ENCODE measurements at places on chromosomes 13 and 19.

GRCh38 chr19:29372091-29372415 lies 153.7 kb upstream of the VSTM2B start:
- DNase-seq = no peak

DNA sequence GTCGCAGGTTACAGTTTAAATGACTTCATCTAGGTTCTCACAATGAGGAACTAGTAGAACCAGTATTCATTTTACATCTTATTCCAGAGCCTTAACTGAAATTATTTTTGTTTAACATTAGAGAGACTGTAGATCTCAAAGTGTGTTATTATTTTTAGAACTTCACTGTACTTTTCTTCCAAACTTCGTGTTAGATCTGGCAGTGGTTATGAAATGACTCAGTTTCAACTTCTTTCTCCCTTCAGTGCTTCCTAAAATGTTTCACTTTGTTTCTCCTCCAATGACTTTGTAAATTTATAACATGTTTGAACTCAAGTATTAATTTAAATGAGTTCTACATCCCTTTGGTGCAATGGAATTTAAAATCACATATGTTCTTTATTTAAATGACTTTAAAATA lies 139.3 kb downstream of the PCDH9 start:
- DNase-seq = no peak

GRCh38 chr13:21898945-21899344 lies 228.1 kb downstream of the FGF9 start:
- no peak for DNase-seq

DNA sequence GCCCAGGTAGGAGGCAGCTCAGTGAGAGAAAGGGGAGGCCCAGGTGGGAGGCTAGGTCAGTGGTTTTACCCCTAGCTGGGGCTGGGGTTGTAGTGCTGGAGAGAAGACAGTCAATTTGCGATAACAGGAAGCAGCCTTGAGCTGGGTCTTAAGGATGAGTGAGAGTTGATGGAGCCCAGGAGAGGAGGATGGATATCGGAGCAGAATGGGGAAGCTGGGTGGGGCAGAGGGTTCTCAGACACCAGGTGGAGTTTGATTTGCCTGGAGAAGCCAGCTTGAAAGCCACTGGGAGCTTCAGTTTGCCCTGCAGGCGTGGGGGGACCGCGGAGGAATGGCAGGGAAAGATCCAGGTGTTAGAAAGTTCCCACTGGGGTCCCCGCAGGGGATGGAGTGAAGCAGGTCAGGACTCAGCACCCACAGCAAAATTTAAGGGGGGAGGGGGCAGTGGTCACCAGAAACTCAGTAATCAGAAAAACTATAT lies 836 bp upstream of the CDC42EP5 start:
- DNase-seq = no peak

GRCh38 chr13:48631441-48631840 lies 22.3 kb upstream of the CYSLTR2 start:
- DNase-seq = no peak

- no peak for DNase-seq
These were observed 107.9 kb downstream of the RGCC start for GRCh38 chr13:41565216-41565615.

Measured in CD4-positive, alpha-beta T cell (primary cell).